Mesenchymal stem cell (in vitro differentiated cells and primary cell): ENCODE measurements at places on chromosomes 2 and 18.

DNA sequence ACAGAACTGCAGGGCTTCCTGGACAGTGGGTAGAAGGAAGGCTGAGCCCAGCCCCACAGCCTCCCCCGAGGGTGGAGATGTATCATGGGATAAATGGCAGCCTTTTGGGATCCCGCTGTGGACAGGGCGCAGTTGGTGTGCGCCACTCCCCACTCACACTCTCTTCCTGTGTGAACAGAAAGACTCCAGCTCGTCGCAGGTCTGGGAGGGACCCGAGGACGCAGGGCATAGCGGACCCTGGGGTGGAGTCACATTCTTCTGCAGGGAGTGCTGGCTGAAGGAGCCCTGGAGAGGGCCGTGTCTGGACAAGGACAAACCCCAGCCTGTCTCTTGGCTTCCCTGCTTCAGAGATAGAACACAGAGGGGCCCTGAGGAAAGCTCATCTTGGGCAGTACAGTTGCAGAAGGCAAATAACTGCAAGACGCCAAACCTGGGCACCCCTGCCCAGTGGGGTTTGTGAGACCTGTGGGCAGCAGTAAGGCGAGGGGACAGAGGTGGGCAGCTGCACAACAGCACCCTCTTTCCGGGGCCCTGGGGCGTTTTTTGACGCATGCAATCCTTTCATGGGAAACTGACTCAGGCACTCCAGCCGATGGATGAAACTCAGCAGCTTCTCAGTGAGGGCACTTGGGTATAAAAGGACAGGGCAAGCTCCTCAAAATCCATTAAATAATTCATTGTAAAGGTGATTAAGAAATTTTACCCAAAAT is 101.9 kb downstream of the USP40 start:
- DNase-seq: no peak

- peak; percentile 18 for DNase-seq
Observed at GRCh38 chr2:214127170-214127569, 283.7 kb upstream of the VWC2L start.

DNA sequence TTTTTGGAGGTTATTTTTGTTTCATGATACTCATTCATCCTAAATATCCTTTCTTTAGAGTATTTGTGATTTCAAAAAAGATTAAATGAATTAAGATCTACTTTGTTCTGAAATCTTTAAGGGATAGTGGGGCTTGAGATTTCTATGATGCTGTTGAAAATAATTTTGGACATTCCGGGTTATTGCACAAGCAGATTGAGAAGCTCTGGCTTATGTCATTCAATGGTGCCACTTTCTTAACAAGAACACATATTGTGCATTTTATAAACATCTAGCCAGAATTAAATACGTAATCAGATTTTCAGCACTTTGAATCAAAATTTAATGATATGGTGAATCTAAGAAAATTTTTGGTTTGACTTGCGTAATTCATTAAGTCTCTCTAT is 207.7 kb upstream of the COL3A1 start:
- no peak for DNase-seq

DNA sequence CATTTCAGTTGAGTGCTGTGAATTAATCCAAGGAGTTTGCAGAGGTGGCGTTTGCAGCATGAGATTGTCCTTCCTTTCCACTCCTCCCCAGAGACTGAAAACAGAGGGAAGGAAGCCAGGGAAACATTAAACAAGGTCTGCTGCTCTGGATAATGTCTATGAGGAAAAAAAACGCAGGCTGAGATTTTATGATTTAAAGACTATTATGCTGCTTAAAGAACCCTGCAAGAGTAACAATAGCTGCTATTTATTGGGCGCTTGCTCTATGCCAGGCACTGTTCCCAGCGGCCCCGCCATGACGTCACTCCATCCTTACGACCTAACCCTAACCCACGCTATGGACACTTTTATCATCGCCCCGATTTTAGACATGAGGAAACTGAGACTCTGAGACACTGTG is 222.4 kb downstream of the BCL2 start:
- no peak for DNase-seq

DNA sequence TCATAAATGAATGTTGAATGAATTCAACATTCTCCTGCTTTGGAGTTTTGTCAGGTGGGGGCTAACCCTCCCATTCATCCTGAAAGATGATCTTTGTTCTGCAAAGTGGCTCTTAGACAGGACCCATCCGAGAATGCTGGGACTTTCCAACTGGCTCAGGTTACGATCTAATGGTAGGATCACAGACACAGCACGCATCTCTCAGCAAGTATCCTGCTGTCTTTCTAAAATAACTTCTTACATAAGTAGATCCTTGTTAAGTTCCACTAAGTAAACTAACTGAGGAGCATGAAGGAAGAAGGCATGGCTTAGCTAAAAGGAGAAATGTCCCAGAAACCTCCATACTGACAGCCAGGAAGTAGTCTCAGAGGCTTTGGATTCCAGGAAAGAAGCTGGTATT is 23.7 kb downstream of the CYP27A1 start:
- peak; percentile 87 for DNase-seq

DNA sequence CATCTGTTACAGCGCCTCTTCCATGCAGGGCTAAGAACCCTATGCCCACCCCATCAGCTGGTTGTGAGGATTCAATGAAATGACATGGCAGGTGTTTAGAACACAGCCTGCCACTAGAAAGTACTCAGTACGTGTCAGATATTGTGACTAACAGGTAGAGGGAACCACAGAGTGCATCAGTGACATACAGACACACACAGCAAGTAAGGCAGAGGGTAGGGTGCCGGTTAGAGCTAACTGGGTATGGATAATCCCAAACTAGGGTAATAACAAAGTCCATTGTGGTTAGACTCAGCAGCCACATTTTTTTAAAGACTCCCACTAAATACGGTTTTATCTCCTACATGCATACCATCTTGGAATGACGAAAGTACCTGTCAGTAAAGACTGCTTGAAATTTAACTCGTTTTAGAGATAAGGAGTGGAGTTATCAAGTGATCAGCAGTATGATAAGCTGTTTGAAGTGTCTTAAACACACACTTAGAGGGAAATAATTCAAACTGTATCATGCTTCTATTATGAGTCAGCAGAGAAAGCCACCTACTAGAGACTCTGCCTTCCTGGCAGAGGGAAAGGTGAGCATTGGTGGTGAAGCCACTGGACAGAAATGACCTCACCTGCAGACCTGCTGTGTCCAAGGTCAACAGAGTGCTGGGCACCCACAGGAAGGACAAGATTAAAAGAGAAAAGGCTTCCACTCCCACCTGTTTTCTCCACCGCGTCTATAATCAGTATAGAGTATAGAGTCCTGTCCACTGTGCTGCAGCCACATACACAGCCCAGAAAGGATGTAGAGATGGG is 20.6 kb downstream of the MPPE1 start:
- no peak for DNase-seq

- DNase-seq: peak; percentile 61
Observed at GRCh38 chr18:61502472-61502871, 169.2 kb downstream of the CDH20 start.

DNA sequence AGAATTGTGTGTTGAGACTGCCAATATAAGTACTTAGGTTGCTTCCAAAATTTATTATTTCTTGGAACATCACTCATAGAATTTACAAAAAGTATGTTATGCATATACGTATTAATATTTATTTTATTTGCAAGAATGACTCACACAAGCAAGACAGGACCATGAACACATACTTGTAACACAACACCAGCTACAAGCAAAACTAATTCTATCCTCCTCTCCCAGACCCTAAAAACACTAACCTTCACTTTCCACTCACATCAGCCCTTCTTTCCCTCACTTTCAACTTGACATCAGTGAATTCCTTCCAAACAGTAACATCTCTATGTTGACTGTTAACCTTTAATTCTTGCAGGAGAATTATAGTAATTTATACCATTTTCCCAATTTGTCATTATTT is 24.3 kb downstream of the OSBPL1A start:
- DNase-seq: no peak

- no peak for DNase-seq
Observed at GRCh38 chr2:241852116-241852980, 6.3 kb downstream of the PDCD1 start.

GRCh38 chr2:54725343-54726099 is 2.1 kb downstream of the EML6 start:
- no peak for DNase-seq

GRCh38 chr2:43605079-43605655 is 9.3 kb upstream of the THADA start:
- DNase-seq: peak; percentile 65

- DNase-seq: peak; percentile 75
Observed at GRCh38 chr2:173101687-173102086, 26.0 kb downstream of the MAP3K20 start.

DNA sequence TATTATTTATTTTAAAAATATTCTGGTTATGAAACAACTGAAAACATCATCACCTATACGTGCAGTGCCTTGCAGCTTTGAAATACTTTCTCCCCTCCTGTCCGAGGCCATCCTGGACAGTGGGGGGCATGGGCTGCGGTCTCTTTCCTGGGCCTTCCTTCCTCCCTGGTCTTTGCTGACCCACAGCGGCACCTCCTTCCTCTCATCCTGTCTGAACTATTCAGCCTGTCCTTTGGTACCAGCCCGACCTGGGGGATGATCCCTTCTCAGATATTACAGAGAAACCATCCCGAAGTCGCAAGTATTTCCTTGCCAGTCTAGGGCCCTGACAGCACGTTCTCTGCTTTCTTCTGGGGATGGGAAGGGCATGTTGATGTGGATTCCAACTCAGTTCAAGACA is 736.6 kb upstream of the HS6ST1 start:
- no peak for DNase-seq

DNA sequence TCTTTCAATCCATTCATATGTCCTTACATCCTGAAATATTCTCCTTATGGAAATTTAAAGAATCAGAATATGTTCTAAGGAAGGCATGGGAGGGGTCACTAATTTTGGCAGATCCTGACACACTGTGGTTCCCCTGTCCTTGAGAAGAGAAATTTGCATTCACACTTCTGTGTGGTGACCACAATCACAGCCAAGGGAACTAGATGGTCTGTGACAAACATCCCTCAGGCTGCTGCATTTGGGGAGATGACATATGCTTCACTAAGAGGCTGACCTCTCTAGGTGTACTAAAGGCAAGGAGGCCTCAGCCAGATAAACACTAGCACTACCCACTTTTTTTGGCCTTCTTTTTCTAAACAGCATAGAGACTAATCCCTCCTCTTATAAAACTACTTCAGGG is 129.6 kb downstream of the MREG start:
- no peak for DNase-seq

- no peak for DNase-seq
Observed at GRCh38 chr2:239468491-239469105, 67.8 kb upstream of the HDAC4 start.

GRCh38 chr18:72986103-72986502 is 118.3 kb upstream of the NETO1 start:
- no peak for DNase-seq

DNA sequence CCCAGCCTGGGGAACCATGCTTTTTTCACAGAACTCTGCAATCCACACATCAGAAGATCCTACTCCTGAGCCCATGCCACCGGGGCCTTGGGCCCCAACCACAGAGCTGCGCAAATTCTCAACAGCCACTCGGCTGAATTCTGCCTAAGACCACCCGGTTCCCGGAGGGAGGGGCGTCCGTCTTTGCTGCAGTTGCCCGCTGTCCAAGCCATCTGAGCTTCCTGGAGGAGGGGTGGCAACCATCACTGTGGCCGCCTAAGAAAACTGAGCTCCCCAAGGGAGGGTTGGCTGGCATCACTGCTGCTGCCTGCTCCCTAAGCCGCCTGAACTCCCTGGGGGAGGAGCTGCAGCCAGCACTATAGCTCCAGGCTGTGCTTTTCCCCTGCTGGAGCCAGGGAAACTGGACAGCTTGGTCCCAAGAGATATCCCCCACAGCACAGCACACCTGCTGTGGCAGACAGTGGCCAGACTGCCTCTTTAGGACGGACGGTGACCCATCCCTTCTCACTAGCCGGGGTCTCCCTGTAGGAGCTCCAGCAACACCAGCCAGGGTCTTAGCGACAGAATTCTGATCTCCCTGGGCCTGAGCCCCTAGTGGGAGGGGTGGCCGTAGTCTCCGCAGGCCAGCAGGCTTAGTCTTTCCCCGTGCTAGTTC is 1411.6 kb upstream of the CDH2 start:
- no peak for DNase-seq

- no peak for DNase-seq
Observed at GRCh38 chr2:217371781-217372213, 511.9 kb upstream of the TNP1 start.

DNA sequence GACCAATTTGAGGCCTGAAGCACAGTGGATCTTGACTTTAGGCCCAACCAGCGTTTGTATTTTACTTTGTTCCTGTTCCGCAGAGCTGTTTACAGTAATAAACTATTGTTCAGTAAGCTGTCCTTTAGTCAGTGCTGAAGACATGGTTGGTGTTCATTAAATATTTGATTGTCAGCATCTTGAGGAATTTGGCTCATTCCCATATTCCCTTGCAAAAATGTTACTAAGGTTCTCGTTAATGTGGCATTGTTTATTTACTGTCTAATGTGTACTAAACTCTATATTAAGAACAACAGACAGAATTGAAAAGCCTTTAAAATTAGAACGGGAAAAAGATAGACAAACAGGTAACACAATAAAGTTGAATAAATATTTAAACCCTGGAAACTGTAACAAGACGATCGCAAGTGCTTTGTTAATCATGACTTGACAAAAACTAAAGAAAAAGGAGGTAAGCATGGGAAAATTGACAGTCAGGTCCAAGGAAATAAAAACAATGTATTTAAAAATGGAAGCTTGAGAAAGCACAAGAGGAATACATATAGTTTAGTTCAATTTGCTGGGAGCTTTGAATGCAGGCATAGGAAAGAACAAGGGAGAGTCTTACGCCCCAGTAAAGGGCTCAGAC is 1060.8 kb upstream of the CRIM1 start:
- DNase-seq: no peak

GRCh38 chr2:66466433-66466832 is 31.5 kb downstream of the MEIS1 start:
- DNase-seq: no peak

- DNase-seq: no peak
Observed at GRCh38 chr2:102892698-102893310, 131.0 kb downstream of the TMEM182 start.

- DNase-seq: no peak
Observed at GRCh38 chr2:237625777-237626176, 1.6 kb upstream of the LRRFIP1 start.

GRCh38 chr2:240898731-240899467 is 2.9 kb upstream of the MAB21L4 start:
- DNase-seq: no peak

GRCh38 chr18:22921772-22922171 is 11.4 kb upstream of the RBBP8 start:
- DNase-seq: no peak
